ENCODE measurements at places on chromosomes 1 and 21. TPM values are rescaled to one million over a fixed set of nuclear protein-coding genes. Genes with fewer than 3 reads are reported as not detected.

The TNFRSF14 gene
- 17.7 TPM for total RNA-seq

The LHX8 gene
- total RNA-seq, result not detected

The GJA4 gene
- total RNA-seq, result not detected

The LCE1E gene
- not detected for total RNA-seq

The GJA5 gene
- under 0.01 TPM for total RNA-seq

The MYOC gene
- not detected for total RNA-seq

Measured in fibroblast of villous mesenchyme (primary cell).